ENCODE measurements at places on chromosomes 12 and 14.

GRCh38 chr14:72945356-72946027 lies 19.2 kb downstream of the DCAF4 start:
- DNase-seq = no peak

DNA sequence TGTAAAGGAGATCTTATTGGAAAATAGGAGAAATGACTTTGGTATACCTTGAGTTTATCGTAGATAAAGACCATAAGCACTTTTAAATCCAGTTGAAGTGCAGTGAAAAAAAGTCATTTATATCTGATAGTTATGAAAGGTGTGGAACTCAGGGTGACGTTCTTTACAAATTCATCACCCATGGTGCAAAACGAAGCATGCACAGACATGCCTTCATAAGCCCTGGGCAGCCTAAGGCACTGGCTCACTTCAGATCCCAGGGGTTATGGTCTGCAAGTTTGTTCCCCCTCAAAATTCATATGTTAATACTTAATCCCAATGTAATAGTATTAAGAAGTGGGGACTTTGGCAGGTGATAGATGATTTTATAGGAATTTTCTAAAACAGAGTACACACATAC lies 1216.4 kb upstream of the USP15 start:
- no peak for DNase-seq

DNA sequence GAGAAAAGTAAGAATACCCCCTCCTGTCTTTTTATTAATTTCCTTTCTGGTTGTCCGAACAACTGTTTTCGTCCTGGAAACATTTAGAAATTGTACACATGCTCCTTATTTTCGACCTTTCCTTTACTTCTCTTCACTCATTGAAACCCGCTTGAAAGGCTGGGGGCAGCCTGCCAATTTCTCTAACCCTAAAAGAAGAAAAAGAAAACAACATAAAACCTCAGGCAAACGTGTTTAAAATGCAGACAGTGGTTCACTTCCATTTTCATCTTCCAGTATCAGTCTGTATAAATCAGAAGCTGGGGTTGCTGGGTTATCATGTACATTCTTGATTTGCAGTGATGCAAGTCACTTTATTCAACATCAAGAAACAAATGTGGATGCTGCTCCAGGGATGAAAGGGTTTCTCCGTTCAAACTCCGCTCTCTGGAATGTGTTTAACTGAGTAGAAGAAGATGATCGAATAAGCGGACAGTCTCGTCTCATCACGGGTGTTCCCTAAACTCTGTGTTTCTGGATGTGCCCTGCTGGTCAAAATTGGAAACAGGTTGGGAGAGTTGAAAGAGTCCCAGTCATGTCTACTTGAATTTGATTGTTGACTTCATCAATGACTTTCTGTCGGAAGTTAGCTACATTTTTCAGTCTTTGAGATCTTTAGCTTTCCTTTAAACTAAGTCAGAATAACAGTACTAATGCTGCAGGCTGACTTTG lies 1042.2 kb downstream of the BCL11B start:
- DNase-seq = no peak

- DNase-seq = no peak
These were observed 106.2 kb upstream of the NAV3 start for GRCh38 chr12:77724367-77724957.

- DNase-seq = no peak
These were observed 304.8 kb upstream of the ATP2B1 start for GRCh38 chr12:90013409-90013808.

GRCh38 chr12:94147991-94148738 lies at the start of gene PLXNC1:
Gene PLXNC1 (plus strand): TSS chr12:94148577. CDS start chr12:94148972, 395 bp downstream.
- no peak for DNase-seq

- DNase-seq = no peak
These were observed 135.6 kb downstream of the SLC25A21 start for GRCh38 chr14:37036669-37037341.

DNA sequence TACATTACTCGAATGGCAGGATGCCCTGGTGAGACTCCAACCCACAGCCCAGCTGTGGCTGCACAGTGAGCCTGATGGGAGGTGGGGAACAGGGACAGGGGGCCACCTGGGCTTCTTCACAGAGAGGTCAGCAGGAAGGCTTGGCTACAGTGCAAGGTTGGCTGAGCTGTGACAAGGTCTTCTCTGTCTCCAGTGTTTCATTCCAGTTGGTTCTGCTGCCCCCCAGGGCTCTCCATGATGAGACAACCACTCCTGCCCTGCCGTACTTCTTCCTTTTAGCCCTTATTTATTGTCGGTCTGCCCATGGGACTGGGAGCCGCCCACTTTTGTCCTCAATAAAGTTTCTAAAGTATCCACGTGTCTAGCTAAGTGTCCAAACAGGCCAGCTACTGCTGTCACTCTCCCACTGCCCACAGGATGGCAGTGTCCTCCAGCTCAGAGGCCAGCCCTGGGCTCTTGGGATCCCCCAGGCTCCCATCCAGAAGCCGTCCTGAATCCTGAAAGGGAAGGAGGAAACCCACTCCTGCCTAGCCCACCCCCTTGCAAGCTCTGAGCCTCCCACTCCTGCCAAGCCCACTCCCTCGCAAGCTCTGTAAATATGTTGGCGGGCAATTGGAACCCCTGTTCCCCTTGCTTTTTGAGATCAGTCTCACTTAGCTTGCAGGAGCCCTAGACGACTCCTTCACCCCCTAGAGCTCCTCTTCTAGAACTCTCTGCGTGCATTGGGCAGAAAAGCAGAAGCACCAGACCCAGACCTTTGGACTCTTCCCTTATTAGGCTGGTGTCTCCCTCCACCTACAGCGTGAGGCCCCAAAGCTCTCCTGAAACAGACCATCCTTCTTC lies 5.4 kb downstream of the C1QL4 start:
- peak; percentile 30 for DNase-seq

DNA sequence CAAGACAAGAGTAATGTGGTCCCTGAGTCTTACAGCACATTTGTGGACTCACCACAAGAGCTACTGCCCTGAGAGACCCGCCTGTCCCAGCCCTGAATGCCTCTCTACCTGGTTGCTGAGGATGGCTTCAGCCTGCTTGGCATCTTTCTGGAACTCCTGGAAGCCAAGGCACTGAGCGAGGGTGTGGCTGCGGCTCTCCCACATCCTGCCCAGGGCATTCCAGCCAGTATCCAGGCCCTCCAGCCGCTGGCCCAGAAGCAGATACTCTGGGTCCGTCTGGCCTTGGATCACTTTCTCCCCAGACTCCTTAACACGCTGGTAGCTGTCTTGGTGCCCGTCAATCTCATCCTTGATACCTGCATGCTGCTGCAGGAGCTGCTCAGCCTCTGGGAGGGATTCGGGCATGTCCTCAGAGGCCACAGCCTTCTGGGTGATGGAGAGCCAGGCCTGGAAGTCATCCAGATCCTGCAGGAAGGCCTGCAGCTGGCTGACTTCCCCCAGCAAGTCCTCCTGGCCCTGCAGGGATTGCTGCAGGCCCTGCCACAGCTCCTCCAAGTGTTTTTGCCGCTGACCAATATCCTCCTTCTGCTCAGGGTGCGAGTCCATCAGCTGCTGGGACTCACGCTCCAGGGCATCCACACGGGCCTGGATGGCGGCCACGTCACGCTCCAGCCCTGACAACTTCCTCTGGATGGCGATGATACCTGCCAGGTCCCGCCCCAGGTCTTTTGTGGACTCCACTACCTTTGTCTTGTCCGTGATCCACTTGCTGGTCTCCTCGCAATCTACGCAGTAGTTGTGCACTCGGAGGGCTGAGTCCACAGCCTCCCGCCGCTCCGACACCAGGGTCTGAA lies 82.3 kb downstream of the PLEKHG3 start:
- DNase-seq = no peak

GRCh38 chr14:101097109-101097793 lies 193.7 kb upstream of the RTL1 start:
- peak; percentile 7 for DNase-seq

GRCh38 chr14:103395244-103395643 lies 10.0 kb downstream of the MARK3 start:
- DNase-seq = no peak

DNA sequence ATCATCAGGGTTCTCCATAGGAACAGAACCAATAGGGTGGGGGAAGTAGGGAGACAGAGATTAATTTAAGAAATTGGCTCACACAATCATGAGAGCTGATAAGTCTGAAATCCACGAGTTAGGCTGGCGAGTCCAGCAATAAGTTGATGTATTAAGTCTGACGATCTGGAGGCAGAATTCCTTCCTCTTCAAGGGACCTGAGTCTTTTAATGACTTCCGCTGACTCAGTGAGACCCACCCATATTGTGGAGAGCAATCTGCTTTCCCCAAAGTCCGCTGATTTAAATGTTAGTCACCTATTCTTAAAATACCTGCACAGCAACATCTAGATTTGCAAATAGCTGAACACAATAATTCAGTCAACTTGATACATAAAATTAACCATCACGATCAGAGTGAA lies 97.8 kb downstream of the SPTSSA start:
- DNase-seq = no peak

DNA sequence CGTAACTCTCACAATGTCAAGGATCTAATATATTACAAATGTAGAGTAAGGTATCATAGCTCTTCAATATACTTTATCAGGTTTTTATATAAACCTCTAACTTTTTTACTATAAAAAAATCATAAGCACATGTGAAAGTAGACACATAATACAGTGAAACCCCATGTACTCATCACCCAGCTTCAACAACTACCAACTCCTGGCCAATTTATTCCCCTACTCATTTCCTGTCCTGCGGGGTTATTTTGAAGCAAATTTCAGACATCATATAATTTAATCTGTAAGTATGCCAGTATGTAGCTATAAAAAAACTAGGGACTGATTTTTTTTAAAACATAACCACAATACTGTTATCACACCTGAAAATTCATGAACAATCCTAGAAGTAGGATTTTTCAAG lies 47.7 kb downstream of the NOPCHAP1 start:
- no peak for DNase-seq

DNA sequence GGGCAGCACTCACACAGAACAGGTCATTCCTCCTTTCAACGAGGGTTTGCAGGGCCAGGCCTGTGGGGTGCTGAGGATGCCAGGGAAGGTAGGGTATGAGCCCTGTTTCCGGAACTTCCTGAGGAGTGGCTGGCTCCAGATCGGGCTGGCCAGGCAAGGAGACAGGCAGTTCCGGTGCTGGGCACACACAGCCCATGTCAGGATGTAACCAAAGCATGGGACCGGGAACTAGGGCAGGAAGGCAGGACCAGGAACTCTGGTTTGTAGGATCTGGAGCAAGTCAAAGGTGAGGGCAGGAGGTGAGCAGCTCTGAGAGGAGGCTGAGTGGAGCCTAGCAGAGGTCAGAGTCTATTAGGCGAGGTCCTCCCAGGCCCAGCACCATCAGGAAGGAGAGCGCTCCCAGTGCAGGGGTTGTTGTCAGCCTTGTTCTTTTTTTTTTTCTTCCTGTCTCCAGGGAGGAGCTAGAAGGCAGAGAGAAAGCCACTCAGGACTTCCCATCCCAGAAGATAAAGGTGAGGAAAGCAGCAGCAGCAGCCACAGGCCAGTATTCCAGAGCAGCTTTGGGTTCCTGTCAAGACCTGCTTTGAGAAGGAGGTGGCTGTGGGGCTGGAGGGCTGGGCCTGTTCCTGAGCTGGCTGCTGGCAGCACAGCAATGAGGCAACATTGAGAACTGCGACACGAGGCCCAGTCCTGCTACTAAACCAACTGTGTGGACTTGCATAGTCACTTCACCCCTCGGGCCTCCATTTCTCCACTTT lies 49.0 kb upstream of the PTGR2 start:
- DNase-seq = no peak

DNA sequence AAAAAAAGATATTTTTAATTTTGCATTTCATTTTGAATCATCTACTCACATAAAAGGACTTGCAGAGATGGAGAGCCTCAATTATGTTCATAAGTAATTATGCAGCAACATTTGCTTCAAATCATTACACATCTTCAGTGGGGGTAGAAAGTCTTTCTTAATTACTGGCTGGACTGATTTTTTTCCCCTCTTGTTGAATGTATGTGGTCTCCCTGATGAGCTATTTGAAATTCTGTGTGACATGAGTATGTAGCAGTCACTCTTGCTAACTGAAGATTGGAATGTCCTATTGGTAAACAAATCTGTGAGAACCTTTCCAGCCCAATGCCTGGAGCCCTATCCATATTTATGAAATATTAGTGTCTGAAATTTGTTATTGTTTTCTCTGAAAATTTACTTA lies 139.8 kb downstream of the TMTC2 start:
- DNase-seq = no peak

- no peak for DNase-seq
These were observed 398.4 kb downstream of the DAD1 start for GRCh38 chr14:22190411-22191191.

DNA sequence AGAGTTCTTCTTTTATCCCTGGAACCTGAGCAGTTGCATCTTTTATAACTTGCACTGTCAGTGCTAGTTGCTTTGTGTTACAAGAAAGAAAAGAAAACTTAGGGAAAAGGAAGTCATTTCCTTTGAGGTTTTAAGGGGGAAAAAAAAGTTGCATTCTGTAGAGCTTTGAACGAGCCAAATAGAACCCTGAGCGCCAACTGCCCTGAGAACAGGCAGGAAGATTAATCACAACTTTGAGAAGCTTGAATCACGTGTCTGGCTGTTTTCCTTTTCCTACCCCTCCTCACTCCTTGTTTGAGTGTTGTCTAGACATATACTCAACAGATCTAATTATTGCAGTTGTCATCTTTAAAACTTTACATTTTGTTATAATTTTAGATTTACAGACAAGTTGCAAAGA lies 12.5 kb downstream of the PCNX1 start:
- DNase-seq = no peak

- DNase-seq = peak; percentile 56
These were observed 117.3 kb downstream of the MED13L start for GRCh38 chr12:116160231-116160630.

DNA sequence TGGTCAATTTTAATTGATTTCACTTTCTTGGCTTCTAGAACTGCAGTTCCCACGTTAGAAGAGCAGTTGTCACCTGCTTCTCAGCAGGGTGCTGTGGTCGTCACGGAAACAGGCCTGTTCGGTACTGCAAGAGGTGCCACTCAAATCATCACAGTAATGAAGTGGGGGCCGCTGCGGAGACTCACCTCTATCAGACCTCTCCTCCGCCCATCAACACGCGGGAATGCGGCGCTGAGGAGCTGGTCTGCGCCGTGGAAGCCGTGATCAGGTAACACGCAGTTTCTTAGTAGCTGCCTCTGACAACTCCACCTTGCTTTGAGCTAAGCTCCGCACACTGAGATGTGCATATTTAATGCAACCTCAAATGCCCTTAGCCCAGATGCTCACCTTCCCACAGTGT lies 107.2 kb downstream of the UNC79 start:
- no peak for DNase-seq

GRCh38 chr14:95286645-95287044 lies 33.1 kb downstream of the CLMN start:
- DNase-seq = no peak

DNA sequence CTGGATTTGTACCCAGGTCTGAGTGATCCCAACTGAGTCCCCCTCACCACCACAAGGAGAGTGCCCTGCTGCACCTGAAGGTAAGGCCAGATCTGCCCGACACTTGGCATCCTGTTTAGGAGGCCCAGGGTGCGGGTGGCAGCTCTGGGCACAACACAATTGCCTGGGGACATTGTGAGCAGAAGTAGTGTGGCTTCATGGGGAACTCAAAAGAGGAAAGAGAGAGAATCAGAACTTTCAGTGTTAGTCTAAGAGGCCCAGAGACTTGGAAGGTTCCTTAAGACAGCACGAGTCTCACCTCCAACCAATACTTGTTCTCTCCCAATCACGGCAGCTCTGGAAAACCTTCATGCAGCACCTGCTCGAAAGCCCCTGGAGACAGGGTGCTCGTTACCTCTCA lies 6.6 kb upstream of the SLC8B1 start:
- DNase-seq = no peak

All from RCC 7860 (cell line).